Tongue (tissue), 3 donors: ENCODE measurements at places on chromosomes 4 and X. TPM values are rescaled to one million over a fixed set of nuclear protein-coding genes. Genes with fewer than 3 reads are reported as not detected.

DNA sequence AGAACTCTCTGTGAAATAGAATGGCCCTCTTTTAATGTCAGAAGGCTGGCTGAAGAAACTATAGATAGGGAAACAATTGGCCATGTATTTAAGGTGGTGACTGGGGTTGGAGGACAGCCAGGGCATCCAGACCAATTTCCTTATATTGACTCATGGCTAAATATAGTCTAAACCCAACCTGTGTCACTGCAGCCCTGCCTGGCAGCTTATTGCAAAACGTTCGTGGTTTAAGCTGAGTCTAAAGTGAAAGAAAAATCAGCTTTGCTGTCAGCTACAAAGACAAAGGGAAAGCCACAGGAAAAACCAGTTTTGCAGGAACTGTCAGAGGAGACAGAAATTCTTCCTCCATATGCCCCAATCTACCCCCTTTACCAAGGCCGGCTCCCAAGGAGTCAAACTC, 902.8 kb upstream of the NDST4 start:
- no peak for DNase-seq

DNA sequence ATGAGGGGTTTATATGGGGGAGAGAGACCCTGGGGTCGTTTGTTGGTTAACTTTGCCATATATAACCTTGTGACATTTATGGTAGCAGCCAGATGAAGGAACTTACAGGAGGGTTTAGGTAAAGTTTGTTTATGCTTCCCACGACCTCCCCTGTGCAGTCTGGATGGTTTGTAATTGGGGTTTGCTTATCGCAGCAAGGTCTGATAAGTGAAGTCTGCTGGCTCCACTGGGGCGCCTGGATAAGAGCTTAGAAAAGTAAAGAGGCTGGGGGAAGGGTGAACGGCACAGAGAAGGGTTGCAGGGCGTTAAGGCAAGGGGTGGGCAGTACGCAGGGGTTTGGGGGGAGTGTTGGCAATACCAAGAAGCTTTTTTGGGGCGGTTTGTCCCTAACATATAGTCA, 98.7 kb downstream of the KDM6A start:
- no peak for DNase-seq

- DNase-seq: no peak
Observed at GRCh38 chr4:83569429-83569828, 33.5 kb downstream of the GPAT3 start.

DNA sequence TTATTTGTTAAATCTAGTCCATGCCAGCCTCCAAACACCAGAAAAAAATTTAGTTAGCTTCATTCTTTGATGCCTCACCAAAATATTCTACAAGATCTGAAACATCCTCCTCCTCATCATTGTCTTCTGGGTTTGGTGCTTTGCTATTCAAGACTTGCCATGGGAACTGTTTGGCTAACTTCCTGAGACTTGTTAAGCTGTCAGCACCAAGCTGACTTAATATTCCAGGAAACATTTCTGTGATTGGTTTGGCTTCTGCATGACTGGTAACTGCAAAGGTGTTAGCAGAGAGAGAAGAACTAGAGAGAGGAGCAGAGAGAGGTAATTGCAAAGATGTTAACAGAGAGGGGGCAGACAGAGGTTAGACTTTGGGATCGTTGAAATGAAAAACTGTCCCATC, 101.3 kb downstream of the PALLD start:
- DNase-seq: no peak

DNA sequence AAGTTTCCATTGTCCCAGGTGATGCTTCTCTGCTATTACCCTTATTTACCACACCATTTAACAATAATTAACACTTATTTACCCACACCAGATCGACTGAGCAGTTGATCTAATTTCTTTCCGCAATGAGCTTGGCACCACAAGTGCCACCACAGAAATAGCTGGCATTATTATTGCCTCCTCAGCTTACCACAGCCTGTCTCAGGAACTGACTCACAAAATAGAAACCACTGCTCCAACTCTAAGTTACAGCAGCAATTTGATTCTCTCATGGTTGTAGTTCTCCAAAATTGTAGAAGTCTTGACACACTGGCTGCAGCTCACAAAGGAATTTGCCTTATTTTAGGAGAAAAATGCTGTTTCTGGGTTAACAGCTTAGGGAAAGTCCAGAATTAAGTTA, 22.5 kb downstream of the ZNF721 start:
- DNase-seq: no peak

DNA sequence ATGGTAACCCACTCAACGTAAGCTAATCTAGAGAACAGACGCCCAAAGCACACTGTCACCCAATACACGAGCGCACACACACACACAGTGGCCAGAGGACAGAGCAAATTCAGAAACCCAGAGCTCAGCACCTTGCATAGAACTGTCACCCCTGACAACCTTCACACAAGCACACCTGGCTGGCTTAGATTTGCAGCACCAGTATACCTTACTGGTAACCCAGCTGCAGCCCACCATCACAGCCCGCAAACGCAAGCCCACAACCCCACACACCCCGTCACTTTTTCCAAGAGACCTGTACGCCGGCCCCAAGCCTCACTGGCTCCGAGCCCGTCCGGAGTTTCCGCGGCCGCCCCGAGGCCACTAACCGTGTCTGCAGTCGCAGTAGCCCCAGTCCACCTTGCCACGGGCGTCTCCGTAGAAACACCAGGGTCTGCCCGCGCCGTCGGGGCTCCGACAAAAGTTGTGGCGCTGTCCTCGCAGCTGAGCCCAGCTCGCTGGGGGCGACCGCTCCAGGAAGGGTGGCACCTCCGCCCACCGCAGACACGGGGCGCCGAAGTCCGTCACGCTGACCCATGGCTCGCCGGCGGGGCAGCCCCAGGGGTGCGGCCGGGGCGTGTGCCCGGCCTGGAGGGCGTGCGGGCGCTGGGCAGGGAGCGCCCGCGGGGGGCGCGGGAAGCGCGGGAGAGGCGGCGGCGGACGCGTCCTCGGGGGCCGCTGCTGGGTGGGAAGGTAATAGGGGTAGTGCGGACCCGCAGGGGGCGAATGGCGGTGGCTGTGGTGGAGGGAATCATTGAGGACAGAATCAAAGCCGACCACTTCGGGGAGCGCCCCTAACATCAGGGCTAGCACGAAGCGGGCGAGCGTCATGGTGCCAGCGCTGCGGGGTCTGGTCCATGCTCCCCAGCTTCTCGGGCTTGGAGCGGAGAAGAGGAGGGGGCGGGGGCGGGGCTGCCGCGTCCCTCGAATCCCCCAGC, 664 bp downstream of the PRSS12 start:
- DNase-seq: peak; percentile 32

GRCh38 chr4:86950831-86951525, 16.2 kb downstream of the AFF1 start:
- DNase-seq: no peak

LRRC66 gene
- total RNA-seq: 1.1 TPM

TMPRSS11E gene
- total RNA-seq: 3.5 TPM

CT55 gene
- not detected for total RNA-seq

TRAM1L1 gene
- 5.8 TPM for total RNA-seq

P2RY4 gene
- 0.41 TPM for total RNA-seq
